ENCODE measurements at places on chromosomes 6 and 20. TPM values are rescaled to one million over a fixed set of nuclear protein-coding genes. Genes with fewer than 3 reads are reported as not detected.

The LY86 gene
- 2.3 TPM for total RNA-seq

GRCh38 chr6:106612671-106613416 is 16.5 kb downstream of the RTN4IP1 start:
- DNase-seq: no peak

The NEDD9 gene
- 58.3 TPM for total RNA-seq

The CUL7 gene
- 24.4 TPM for total RNA-seq

The SOX12 gene
- total RNA-seq: 17.1 TPM

- no peak for DNase-seq
Observed at GRCh38 chr6:113381232-113381631, 475.9 kb upstream of the MARCKS start.

DNA sequence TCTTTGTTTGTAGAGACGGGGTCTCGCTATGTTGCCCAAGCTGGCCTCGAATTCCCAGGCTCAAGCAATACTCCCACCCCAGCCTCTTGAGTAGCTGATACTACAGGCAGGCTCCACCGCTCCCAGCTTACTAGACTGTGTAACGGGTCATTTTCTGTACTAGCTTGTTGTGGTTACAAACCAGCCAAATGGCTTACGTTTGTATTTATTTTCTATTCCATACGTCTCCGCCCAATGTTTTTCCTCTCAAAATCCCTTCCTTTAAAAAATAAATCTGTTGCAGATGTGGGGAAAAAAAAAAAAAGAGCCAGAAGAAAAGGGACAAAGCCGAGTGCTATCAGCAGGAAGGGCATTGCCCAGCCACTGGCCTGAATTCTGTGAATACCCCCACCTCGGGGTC is 41.6 kb downstream of the PRND start:
- DNase-seq: no peak

The C20orf144 gene
- not detected for total RNA-seq

The HLA-DRB1 gene
- 30.3 TPM for total RNA-seq

GRCh38 chr6:31661262-31662123 is 915 bp upstream of the C6orf47 start:
- DNase-seq: no peak

- DNase-seq: no peak
Observed at GRCh38 chr20:20365480-20366161, 2.3 kb upstream of the INSM1 start.

Data from body of pancreas (tissue), 4 donors.